NAMALWA (cell line): ENCODE measurements at places on chromosomes 7 and 10.
A peak's percentile ranks its signal among the peaks of the same experiment; 100 is the strongest.

- DNase-seq, result no peak
These were observed 32.1 kb downstream of the SLC29A4 start for GRCh38 chr7:5314864-5315263.

- DNase-seq, result no peak
These were observed 69.5 kb downstream of the SEC61G start for GRCh38 chr7:54689394-54690049.

- DNase-seq, result no peak
These were observed 52.2 kb downstream of the CADPS2 start for GRCh38 chr7:122833888-122834570.

DNA sequence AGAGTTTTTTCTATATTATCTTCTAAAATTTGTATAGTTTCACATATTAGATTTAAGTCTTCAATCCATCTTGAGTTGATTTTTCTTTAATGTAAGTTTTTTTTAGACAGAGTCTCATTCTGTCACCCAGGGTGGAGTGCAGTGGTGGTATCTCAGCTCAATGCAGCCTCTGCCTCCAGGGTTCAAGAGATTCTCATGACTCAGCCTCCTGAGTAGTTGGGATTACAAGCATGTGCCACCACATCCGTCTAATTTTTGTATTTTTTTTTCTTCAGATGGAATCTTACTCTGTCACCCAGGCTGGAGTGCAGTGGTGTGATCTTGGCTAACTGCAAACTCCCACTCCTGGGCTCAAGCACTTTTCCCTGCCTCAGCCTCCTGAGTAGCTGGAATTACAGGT is 143.4 kb upstream of the ZNF92 start:
- DNase-seq, result no peak

GRCh38 chr7:26472971-26473370 is 181.3 kb downstream of the SNX10 start:
- DNase-seq, result no peak

GRCh38 chr10:133525444-133525843 is 1.7 kb upstream of the CYP2E1 start:
- no peak for DNase-seq

GRCh38 chr7:108697254-108697653 is 127.6 kb downstream of the DNAJB9 start:
- DNase-seq, result no peak

GRCh38 chr10:12907656-12908055 is 93.9 kb downstream of the CCDC3 start:
- no peak for DNase-seq

GRCh38 chr7:150917969-150918368 is 60.2 kb downstream of the KCNH2 start:
- no peak for DNase-seq

DNA sequence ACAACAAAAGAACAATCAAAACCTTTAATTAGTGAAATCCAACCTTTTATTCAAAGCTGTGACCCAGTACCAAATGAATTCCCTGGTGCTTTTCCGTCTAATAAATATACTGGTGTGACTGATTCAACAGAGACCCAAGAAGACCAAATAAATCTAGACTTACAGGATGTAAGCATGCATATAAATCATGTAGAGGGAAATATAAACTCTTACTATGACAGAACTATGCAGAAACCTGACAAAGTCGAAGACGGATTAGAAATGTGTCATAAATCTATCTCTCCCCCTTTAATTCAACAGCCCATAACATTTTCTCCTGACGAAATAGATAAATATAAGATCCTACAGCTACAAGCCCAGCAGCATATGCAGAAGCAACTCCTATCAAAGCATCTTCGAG is 540.6 kb upstream of the TEX47 start:
- no peak for DNase-seq

GRCh38 chr7:97006055-97006815 is 882 bp downstream of the DLX6 start:
- no peak for DNase-seq

DNA sequence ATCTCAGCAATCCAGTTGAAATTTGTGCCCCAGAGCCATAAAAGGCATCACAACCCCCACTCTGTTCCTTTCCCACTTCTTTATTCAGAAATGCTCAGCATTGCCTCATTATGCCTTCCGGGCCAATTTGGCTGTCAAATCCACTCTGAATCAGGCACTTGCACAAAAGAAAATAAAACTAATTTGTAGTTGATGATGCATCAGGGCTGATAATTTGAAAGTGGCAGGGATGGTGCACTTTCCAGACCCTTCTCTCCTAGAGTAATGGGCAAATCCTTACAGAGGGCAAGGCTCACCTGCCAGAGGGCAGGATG is 147.9 kb upstream of the PDE1C start:
- DNase-seq, result no peak

DNA sequence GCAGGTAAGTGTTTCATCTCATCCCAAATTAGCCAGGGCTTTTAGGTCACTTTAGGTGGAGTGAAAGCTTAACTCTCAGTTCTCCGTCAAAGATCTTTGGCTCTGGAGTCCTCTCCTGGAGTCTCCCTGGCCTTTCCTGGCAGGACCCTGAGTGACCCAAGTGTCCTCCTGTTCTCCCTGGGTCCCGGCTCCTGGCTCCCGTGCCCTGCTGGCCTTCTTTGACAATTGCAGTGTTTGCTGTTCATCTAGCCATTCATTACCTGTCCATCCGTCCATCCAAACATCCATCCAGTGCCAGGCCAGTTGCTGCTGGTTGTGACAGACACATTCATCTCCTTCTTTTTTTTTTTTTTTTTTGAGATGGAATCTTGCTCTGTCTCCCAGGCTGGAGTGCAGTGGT is 6.2 kb upstream of the TPST1 start:
- no peak for DNase-seq

DNA sequence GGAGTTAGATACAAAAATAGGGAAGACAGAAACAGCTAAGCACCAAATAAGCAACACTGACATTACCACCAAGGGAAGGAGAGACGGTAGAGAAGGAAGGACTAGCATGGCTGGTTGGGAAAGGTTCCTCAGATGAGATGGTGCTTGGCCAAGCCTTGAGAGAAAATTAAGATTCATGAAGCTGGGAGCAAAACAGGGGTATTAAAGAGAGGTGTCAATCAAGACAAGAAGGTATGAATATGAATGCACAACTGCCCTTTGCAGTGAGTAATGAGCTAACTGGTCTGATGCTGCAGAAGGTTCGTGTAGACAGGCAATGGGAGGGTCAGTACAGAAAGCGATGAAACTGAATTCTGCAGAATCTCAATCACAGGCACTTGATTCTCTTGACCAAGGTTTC is 67.7 kb downstream of the SLC37A3 start:
- no peak for DNase-seq

GRCh38 chr10:71622616-71623015 is 97.0 kb downstream of the C10orf105 start:
- no peak for DNase-seq

DNA sequence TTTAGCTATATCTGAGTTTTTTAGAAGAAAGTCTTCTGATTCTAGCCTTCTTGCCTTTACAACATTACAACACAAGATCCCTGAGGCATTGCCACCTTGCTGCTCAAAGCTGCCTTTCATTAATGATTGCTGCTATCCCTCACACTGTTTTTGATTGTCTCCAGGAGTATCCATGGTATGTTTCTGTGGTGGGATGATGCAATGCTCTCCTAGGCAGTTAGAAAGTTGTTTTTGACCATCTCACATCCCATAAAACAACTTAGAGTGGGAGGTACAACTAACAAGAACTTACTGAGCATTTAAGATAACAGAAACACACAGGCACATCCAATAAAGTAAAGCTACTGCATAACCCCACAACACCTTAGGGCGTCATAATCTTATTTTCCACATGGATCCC is 1156.0 kb upstream of the LRRTM3 start:
- DNase-seq, result no peak

DNA sequence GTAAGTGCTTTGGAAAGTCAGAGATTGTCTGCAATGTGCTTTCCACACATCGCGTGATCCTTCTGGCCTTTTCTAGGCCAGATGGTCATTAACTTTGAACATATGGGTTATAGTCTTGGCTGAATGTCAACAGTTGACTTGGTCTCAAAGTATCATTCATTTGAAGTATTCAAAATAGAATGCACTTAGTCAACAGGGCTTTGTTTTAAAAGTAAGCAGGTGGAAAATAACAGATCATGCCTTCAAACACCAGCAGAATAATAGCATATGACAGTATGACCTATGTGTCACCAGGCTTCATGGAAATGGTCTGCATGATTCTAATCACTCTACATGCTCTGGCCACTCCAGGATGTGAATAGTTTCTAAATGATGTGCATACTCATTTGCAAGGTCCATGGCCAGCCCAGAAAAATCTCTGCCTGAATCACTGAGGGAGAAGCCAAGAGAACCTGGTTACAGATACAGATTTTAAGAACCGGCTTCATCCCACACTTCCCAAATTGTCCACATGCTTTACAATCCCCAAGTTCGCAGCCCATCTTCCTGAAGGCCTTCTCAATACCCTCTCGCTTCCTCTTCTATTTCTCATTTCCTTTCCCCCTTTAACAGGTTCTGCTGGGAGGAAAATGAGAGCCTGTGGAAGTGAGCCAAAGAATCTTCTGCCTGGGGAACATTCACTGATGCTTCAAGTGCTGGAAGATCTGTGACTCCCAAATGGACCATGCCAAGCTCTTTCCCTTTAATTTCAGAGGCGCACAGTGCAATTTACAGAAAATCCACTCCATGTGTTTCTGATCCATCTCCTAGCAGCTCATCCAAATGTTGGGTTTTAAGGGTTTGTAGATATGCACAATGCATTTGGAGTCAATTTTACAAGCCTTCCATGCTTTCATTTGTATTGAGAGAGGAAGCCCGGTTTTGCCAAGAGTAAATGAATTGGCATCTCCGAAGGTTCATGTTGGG is 122.8 kb upstream of the GDF10 start:
- no peak for DNase-seq

DNA sequence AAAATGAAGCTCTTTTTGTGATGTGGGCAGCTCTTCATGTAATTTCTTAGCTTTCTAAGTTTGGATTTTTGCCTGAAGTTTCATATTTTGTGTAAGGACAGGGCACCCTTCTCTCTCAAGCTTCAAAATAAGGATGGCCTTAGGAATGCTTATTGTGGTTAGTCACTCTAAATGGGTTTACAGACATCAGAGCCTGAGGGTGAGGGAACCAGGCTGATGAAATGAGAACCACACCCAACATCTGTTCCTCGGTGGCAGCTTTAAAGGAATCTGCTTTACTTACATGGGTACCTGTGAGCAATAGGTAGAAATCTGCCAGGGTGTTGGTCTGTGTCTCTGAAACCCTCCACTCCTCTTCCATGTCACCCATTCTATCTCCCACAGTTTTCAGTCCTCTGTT is 174.3 kb downstream of the EMX2 start:
- DNase-seq, result no peak

- DNase-seq, result peak; percentile 84
These were observed 927 bp upstream of the ALOX5 start for GRCh38 chr10:45373003-45373575.

DNA sequence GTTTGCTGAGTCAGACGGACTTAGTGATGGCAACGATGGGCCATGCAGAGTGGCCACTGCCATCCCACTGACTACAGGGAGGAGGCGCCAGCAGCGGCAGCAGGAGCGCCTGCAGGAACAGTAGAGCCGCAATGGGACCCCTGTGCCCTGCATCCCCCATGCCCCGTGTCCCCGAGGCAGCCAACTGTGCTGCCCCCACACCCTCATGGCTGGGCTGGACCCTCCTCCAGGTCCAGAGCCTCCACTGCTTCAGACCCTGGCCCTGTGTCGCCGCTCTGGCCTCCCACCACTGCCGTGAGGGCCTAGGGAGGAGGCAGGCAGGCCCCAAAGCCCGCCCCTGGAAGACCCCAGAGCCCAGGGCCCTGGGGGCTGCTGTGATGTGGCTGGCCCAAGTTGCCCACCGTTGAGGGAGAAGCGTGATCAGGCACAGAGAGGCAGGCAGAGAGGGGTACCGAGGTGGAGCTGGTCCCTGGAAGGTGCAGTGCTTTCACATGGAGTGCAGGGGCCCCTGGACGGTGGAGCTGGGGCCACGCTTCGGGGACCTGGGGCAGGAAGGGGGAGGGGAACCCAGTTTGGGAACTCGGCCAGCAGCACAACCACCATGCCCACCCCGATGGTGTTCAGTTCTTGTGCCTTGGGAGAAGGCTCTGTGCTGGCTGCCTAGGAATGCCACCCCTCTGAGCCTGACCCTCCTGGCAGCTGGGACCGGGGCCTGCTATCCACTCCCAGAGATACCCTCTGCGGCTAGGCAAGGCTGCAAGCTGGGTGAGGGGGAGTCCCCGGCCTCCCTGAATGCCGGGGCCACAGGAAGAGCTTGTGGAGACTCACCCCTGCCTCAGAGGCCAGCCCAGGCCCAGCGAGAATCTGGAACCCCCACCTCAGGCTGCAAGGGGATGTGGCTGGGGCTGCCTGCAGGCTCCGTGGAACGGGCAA is 32.6 kb downstream of the DKK1 start:
- no peak for DNase-seq

DNA sequence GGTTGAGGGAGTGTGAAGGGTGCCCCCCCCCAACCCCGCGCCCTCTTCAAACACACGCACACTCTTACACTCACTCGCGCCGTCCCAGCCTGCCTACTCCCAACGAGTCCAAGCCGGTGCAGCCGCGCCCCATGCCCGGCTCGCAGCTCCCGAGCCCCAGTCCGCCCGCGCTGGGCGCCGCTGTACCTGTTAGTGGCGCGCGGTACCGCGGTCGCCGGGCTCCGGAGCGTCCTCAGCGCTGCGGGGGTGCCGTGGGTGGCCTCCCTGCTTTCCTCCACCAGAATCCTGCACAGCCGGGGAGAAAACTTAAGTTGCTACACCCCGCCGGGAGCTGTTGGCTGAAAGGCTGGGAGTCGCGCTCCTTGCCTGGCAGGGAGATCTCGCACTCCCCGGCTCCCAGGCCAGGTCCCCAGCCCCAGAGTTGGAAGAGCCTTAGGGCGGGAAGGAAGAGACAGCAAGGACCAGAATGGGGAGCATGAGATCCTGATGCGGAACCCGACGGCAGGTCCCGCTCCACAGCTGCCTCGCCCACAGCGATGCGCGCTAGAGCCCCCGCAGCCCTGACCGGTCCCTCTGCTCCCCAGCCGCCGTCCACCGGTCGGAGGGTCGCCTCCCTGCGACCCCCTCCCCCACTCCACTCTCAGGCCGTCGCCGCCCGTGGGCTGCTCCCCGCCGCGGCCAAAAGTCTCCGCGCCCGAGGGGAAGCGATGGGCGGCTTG is 863 bp downstream of the ST8SIA6 start:
- no peak for DNase-seq

DNA sequence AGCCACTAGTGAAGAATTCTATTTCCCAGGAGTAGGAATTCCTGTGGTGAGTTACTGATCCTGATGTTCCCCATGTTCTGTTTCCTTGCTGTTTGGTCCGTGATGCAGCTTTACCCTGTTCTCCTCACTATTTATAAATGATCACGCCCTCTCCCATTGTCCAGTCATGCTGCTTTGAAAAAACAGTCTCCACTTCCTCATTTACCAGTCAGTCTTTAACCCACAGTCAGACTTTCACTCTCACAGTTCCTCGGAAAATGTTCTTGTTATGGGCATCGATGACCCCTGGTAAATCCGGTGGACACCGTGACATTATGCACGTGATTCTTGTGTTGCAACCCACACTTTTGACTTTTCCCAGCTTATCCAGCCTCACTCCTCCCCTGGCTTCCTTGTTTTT is 14.4 kb downstream of the SCIN start:
- DNase-seq, result peak; percentile 38
